Left lobe of liver (tissue), 2 donors: ENCODE measurements at places on chromosomes 4 and X.

GRCh38 chr4:163440040-163440439 is 33.5 kb downstream of the TKTL2 start:
- DNase-seq: no peak

GRCh38 chrX:46722742-46723568 is 36.0 kb downstream of the SLC9A7 start:
- no peak for DNase-seq

- DNase-seq: no peak
Measured at GRCh38 chr4:117357437-117357836, 272.1 kb upstream of the TRAM1L1 start.

- DNase-seq: no peak
Measured at GRCh38 chrX:100658941-100659381, 15.0 kb downstream of the SRPX2 start.

GRCh38 chrX:139126493-139126892 is 404.0 kb upstream of the F9 start:
- DNase-seq: peak; percentile 51

DNA sequence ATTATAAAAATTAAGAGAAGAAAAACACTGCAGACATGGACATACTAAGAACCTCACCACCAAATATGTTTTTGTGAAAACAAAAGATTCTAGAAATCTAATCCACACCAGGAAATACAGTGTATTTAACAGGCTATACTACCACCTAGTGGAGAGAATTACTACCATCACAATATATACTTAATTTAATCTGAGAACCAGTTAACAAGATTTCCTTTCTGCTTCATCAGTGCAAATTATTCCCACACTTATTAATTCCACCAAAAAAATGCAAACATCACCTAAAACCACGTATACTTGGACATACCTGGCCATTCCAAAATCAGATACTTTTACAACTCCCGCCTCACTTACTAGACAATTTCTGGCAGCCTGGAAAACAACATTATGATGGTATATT is 7.0 kb upstream of the TXK start:
- DNase-seq: no peak

- no peak for DNase-seq
Measured at GRCh38 chrX:37652589-37653231, 32.9 kb upstream of the XK start.
